ENCODE measurements at places on chromosomes 13 and 19.

- no peak for DNase-seq
Observed at GRCh38 chr13:30870049-30870884, 35.8 kb upstream of the MEDAG start.

DNA sequence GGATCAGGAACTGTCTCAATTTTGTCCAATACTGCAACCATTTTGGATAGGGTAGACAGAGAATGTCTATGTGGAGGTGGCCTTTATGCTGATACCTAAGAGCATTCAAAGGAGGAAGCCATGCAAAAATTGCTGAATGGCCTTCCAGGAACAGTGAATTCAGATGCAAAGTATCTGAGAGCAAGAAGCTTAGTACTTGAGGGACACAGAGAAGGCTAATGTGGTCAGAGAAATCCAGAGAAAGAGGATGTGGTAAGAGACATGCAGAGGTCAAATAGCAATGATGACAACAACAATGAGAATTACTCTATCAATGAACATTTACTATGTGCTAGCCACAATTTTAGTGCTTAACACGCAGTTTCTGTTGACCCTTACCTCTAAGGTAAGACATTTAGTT is 785.6 kb upstream of the KLHL1 start:
- peak; percentile 42 for DNase-seq

DNA sequence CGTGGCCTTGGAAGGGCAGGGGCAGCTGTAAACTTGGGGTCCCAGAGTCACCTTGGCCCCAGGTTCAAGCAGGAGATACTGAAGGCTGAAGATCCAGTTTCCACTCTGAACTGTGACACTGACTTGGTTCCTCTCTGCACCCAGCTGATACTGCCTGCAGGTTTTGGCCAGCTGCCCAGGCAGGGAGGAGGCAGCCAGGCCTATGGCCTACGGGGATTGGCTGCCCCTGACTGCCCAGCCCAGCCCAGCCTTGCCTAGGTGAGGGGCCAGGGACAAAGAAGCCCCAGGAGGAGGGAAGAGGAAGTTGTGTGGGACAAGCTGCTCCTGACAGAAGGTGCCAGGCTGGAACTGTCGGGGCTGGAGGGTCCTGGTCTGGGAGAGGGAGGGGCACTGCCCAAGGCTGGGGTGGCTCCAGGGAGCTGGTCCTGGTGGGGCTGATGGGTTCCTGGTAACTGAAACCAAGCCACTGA is 51.7 kb upstream of the CYP4F8 start:
- DNase-seq, result no peak

DNA sequence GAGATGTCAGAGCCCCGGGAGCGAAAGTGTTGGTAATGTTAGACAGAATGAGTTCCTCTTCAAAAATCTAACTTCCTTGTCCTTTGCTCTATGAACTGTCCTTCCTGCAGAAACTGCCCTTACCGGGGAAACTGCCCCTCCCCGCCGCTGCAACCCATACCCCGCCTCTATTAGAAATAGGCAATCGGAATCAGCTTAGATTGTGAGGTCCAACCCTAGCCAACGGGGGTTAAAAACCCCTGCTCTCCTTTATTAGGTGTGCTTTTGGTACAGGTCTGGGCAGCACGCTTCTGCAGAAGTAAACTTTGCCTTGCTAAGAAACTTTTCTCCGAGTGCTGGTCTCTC is 11.5 kb upstream of the CAPNS1 start:
- DNase-seq, result no peak

GRCh38 chr13:77583581-77583980 is 48.1 kb downstream of the SCEL start:
- no peak for DNase-seq

DNA sequence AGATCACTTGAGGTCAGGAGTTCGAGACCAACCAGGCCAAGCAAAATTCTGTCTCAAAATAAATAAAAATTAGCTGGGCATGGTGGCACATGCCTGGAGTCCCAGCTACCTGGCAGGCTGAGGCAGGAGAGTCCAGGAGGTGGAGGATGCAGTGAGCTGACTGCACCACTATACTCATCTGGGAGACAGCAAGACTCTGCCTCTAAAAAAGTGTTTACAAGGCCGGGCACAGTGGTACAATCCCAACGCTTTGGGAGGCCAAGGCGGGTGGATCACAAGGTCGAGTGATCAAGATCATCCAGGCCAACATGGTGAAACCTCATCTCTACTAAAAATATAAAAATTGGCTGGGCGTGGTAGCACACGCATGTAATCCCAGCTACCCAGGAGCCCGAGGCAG is 4.2 kb upstream of the DAPK3 start:
- DNase-seq, result no peak

GRCh38 chr13:77351315-77351714 is 24.4 kb upstream of the MYCBP2 start:
- no peak for DNase-seq

DNA sequence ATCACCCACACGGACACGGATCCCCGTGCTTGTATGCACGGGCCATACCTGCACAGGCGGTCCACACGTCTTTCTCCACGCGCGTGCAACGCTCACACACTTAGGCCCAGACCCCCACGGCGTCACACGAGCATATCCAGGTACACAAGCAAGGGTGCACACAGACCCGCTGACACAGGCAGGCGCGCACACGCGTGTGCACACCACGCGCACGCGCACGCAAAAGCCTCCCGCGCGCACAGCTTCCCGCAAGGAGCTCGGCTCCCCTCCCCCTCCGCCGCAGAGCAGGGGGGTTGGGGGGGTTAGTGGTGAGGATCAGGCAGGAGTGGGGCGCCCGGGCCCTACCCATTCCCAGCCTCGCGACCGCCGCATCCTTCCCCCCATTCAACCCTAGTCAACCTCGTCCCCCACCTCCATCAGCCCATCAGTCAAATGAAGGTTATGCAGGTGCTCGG is 407 bp downstream of the RAB3A start:
- DNase-seq, result no peak
